ENCODE measurements at places on chromosomes 4 and X.
A peak's percentile ranks its signal among the peaks of the same experiment; 100 is the strongest.

GRCh38 chr4:30671926-30672448, 48.2 kb upstream of the PCDH7 start:
- no peak for DNase-seq

DNA sequence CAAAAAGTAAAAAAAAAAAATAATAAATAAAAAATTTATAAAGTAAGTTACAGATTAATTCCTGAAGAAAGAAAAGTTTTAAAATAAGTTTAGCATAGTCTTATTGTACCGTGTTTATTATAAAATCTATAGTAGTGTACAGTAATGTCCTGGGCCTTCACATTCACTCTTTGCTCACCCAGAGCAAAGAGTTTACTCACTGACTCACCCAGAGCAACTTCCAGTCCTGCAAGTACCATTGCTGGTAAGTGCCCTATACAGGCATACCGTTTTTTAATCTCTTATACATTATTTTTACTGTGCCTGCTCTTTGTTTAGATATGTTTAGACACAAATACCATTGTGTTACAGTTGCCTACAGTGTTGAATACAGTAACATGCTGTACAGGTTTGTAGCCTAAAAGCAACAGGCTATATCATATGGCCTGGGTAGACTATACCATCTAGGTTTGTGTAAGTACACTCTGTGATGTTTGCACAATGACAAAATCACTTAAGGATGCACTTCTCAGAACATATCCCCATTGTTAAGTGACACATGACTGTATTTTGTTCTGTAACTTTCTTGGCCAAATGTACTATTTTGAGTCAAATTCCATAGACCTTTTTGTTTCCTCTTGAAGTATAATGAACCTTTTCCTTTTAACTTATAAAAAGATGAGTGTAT, 199.0 kb upstream of the NUDT6 start:
- no peak for DNase-seq

GRCh38 chr4:156388826-156389225, 435.2 kb upstream of the CTSO start:
- no peak for DNase-seq

- DNase-seq: no peak
These were observed 235.1 kb upstream of the TAPT1 start for GRCh38 chr4:16461362-16461761.

DNA sequence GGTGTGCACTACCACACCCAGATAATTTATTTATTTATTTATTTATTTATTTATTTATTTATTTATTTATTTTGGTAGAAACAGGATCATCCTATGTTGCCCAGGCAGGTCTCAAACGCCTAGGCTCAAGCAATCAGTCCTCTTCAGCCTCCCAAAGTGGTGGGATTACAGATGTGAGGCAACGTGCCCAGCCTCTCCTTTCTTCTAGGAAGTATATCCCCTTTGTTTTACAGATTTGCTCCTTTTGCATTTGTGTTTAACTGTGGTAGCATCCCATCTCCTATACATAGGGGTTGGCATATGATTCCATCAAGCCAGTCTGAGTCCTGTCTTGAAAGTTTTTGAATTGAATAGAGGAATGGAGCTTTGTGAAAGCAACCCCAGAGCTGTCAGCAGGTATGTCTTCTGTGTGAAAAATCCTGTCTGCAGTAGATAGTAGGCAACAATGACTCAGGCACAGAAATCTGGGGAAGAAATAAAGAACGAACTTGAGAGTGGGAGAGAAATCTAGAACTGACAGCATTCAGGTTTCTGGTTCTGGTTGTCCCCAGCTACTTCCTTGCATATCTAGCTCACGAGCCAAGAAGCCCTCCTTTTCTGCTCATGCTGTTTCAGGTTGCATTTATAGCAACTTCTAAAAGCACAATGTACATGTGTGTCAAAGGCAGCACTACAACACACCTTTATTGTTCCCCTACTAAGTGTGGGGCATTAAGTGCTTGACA, 113.7 kb upstream of the LSM6 start:
- no peak for DNase-seq

DNA sequence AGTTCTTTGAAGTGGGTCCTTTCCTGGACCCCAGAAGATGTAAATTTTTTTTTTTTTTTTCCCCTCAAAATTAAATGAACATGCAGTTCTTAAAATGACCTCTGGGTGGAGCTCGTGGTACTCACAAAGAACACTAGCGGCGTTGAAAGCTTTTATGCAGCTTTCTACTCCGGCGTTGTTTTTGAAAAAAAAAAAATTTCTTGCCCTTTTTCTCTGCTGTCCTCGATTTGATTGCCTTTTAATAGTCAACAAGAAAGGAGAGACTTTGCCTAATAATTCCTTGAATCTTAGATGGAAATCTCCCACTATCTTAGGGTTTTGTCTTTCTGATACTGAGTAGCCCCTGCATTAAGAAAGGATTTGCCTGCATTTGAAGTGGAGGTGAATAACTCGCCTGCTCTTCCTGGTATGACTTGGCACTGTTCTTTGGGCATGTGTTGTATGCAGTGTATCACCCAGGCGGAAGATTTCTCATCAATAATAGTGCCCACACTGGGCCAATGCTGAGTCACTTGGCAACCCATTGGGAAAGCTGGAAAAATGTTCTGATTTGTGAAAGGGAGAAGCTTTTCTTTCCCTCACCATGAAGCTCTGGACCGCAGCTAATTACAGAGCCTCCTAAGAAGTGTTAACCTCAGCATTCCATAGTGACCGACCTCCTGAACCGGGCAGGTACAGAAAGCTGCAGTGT, 104.0 kb downstream of the PHEX start:
- DNase-seq: peak; percentile 12
